Fibroblast of gingiva (primary cell): ENCODE measurements at places on chromosomes 11 and 22.

- DNase-seq, result no peak
Measured at GRCh38 chr11:130183878-130184610, 24.5 kb downstream of the ST14 start.

GRCh38 chr22:40597526-40598430 is 38.7 kb downstream of the MRTFA start:
- DNase-seq, result peak; percentile 8

GRCh38 chr11:1055109-1055703 is 18.7 kb upstream of the MUC6 start:
- DNase-seq, result no peak

DNA sequence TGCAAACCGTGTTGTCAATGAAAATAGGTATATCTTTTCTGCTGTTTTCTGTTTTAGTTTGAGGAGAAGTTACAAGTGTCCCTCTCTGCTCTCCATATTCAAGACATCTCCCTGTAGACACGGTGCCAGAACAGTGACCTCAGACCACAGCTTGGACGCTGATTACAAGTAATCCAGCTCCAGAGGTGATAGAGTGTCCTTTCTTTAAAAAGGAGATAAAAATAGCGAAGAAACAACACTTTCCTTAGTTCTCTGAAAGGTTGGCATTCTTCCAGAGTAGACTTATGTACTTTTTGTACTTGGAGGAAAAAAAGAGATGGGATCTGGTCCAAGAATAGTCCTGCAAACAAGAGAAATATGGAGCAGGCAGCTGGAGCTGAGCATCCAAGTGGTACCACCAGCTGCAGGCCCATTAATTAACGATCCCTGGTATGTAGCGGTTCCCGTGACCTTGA is 43.0 kb upstream of the WT1 start:
- DNase-seq, result no peak

DNA sequence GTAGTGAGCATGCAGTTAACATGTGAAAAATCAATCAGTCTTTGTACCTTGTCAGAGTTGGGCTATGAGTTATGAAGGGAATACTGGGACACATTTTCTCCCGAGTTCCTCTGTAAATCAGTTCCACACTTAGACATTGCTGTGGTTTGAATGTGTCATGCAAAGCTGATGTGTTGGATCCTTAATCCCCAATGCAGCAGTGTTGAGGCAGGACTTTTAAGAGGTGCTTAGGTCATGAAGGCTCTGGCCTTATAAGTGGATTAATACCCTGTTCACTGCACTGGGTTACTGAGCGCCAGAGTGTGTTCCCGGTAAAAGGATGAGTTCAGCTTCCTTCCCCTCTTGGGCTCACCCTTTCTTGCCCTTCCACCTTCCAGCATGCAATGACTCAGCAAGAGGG is 742.1 kb upstream of the TENM4 start:
- DNase-seq, result no peak

GRCh38 chr22:49296561-49296960 is 531.1 kb downstream of the BRD1 start:
- DNase-seq, result no peak

- DNase-seq, result peak; percentile 12
Measured at GRCh38 chr11:119169282-119169719, 776 bp downstream of the NLRX1 start.

GRCh38 chr11:112297248-112297866 is 36.7 kb upstream of the PLET1 start:
- DNase-seq, result no peak

- no peak for DNase-seq
Measured at GRCh38 chr11:118006153-118006534, 19.9 kb downstream of the IL10RA start.

- no peak for DNase-seq
Measured at GRCh38 chr11:86678823-86679222, 6.4 kb upstream of the ME3 start.

- peak; percentile 17 for DNase-seq
Measured at GRCh38 chr11:76661834-76662434, 8.6 kb downstream of the LRRC32 start.

- DNase-seq, result peak; percentile 63
Measured at GRCh38 chr22:20550851-20551744, 43.7 kb downstream of the MED15 start.

- DNase-seq, result no peak
Measured at GRCh38 chr11:115974703-115975102, 470.5 kb upstream of the CADM1 start.
